ENCODE measurements at places on chromosomes 5 and 9.
A peak's percentile ranks its signal among the peaks of the same experiment; 100 is the strongest.

DNA sequence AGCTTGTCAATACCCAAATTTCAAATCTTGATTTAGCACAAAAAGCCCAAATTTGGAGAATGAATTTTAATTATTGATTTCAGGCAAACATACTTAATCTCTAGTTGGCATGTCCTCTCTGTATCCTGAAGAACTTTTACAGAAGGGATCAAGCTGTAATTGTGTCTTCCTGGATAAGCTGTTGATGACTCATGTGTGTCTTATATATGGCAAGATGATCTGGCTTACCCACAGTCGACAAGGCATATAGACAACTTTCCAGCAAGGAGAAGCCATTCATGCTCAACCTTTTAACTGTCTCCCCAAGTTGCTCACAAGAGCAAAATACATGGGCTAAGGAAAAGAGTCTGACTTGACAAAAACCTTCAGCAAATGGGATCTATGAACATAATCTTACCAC, 112.5 kb upstream of the SLCO6A1 start:
- DNase-seq: no peak

DNA sequence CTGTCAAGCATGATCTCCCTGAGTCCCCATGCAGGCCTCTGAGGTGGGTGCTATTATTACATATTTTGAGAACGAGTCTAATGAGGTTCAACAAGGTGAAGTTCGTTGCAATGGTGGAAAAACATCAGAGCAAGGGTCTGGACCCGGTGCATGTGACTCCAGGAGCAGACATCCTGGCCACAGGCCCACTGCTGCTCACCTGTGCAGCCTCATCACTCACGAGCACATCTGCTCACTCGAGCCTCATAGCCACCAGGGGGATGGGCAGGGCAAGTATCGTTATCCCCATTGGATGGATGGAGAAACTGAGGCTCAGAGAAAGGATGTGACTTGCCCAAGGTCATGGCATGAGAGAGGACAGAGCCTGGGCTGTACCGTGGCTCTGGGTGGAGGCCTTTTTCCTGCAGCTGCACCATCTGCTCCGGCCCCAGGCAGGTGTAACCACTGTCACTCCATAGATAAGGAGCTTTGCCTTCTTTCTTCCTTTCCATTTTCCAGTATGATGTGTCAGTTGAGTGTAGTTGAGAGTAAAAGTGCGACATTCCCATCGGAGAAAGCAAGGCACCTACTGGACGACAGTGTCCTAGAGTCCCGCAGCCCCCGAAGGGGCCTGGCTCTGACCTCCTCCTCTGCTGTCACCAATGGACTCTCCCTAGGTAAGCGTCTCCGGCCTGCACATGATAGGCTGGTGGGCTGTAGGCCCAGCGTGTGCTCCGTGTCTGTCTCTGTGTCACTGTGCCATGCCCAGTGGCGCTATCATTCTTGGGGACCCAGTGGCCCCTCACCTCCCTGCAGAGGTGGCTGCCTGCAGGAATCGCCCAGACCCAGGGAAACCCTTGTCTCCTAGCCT, 68.4 kb upstream of the GARNL3 start:
- DNase-seq: no peak

GRCh38 chr9:74496819-74497747, at the start of gene RORB:
RORB (plus strand) TSS chr9:74497335; CDS start chr9:74497977, 642 bp downstream.
- DNase-seq: peak; percentile 9

DNA sequence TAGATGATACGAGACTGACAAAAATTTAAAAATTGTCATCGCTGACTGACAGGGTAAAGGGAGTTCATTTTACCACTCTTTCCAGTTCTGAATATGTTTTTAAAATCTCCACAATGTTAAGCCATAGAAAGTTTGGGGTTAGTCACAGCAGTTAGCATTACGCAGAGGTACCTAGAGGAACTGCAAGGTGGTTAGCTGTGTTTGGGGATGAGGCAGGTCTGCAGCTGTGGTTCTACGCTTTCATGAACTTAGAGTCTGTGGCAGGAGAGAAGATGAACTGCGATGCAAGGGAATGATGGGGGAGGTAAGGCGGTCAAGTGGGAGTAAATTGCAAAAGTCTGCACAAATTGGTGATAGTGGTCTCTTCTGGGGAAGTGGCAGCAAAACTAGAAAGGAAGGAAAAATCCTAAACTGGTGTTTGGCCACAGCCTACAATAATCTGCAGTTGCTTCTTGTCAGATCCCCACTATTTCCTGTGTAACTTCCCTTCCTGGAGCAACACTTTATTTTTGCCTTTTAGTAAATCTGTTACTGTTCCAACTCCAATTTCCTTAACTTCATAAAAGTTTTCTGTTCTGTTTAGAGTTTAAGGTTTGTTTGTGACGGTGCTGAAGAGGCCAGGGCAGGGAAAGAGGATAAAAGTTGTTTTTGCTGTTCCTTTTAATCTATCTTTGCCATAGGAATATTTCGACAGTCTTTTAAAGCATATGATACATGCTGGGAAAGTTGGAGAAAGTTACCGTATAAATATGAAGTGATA, 38.6 kb upstream of the SNX2 start:
- no peak for DNase-seq

DNA sequence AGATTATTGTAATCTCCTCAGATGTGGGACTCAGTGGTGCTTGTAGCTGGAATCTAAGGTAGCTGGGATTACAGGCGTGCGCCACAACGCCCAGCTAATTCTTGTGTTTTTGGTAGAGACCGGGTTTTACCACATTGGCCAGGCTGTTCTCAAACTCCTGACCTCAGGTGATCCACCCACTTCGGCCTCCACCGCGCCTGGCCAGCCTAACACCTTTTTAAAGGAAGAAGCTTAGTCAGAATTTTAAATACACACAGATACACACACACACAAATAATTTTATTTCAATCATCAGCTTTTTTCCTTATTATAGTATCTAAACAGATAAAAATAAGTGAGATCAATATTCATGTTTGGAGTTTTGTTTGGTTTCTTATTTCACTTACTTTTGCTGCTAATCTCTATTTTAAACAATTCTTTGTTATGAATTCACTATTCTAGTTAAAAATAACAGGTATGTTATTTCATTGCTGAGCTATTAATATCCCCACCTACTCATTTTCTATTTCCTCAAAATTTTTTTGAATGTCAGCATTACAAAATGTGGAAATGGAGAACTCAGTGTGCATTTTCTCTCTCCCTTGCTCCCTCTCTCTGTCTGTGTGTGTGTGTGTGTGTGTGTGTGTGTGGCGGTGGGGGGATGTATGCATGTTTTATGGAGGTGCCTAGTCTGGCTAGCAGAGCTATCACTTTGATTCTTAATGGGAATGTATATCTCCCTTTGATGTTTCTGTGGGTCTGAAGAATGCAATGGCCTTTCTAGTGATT, 960.6 kb upstream of the DMAC1 start:
- no peak for DNase-seq

DNA sequence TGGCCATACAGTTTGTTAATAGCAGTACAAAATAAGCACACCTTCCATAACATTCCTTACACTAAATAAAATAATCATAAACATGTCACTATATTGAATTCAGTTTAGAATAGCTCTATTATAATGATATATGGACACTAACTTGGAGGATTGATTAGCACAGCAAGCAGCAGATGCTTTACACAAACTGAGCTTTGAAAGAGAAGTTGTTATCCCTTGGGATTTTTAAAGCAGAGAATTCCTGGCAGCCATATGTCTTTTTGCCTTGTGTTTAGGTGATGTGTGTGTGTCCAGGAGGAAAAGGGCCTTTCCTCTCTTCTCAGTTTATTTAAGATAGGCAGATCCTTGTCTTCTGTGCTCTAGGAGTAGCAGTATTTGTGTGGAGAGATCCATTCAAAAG, 232.2 kb upstream of the GRIN3A start:
- DNase-seq: no peak

DNA sequence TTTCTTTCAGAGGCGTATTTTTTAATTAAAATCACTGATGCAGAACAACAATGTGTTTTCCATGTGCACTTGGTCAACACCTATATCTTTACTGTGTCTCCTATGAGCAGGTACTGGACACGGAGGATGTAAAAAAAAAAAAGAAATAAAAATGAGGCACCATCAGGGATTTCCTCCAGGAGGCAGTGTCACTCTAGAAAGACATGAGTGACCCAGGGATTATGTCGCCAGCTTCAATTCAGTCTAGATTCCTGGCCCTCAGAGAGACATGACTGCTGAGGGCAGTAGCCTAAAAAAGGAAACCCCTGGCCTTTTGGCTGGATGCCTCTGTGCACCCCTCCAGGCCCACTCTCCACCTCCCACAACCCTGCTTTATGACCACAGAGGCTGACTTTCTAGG, 18.3 kb upstream of the IL33 start:
- no peak for DNase-seq

Data from CD4-positive, alpha-beta T cell treated with Interleukin-2 at 100 ng/mL for 4 hours (primary cell).